ENCODE measurements at places on chromosomes 5 and 9.

DNA sequence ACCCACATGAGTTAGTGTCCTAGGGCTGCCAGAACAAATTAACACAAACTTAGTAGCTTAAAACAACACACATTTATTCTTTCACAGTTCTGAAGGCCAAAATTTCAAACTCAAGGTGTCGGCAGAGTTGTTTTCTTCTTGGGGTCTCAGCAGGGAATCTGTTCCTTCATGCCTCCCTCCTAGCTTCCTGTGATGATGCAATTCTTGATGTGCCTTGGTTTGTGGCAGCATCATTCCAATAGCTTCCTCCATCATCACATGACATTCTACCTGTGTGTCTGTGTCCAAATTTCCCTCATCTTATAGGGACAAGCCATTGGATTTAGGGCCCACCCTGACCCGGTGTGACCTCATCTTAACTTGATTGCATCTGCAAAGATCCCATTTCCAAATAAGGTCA is 12.2 kb upstream of the SLC25A48 start:
- DNase-seq, result no peak

- DNase-seq, result no peak
Measured at GRCh38 chr9:122386311-122386872, 15.6 kb downstream of the PTGS1 start.

GRCh38 chr9:115198001-115198400 is 80.0 kb upstream of the TNC start:
- DNase-seq, result no peak

GRCh38 chr9:113186137-113186755 is 34.8 kb downstream of the FKBP15 start:
- no peak for DNase-seq

- DNase-seq, result no peak
Measured at GRCh38 chr5:172380987-172381643, 73.2 kb downstream of the SH3PXD2B start.

GRCh38 chr5:65364907-65365306 is 116.8 kb downstream of the ADAMTS6 start:
- DNase-seq, result no peak

- DNase-seq, result no peak
Measured at GRCh38 chr9:18492612-18493011, 18.7 kb downstream of the ADAMTSL1 start.

DNA sequence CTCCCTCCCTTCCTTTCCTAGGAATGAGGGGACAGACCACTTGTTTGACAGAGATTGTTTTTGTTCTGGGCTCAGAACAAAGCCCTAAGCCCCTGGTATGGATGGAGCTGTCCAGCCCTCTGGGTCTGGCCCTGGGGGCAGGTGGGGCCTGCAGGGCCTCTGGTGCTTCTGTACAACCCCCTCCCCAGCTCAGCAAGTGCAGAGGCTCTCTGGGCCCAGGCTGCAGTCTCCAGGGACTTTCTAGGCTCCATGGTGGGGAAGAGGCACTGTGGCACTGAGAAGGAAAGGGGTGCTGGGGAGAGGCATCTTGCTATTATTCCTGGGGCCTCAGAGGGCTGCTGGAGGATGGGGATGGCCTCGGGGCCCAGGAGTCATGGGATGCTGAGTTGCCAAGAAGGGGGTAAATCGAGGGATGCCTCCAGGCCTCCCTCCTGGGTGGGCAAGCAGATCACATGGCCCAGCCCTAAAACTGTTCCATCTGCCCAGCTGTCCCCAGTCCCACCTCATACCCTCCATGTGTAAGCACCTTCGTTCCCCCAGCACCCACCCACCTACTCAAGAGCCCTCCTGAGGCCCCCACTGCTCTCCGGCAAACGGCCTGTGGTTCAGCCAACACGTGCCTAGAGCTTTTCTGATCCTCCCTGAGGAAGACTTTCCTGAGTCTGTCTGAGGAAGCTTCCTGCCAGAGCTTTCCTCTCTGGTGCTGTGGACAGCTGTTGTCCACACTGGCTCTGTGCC is 225.7 kb downstream of the CACNA1B start:
- no peak for DNase-seq

GRCh38 chr9:15549611-15550010 is 3.2 kb upstream of the CCDC171 start:
- DNase-seq, result no peak

DNA sequence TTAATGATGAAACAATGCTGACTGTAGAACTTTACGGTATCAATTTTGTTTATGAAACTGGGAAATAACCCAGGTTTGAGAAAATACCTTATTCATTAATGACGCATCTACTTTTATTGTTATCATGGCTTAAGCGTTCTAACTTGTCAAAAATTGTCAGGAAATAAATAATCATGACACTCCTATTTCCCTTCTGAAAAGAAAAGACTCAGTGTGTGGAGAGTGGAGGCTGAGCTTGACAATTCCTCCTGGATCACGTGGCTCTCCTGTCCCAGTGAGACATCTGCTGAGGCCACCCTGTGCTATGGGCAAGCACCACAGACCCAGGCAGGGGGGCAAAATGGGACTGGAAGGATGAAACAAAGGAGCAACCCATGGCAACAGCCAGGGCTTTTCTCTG is 466.4 kb downstream of the ZNF608 start:
- DNase-seq, result no peak

- DNase-seq, result no peak
Measured at GRCh38 chr9:70495514-70495913, 81.1 kb upstream of the KLF9 start.
